AG04450 (cell line): ENCODE measurements at places on chromosomes 13 and 19.

DNA sequence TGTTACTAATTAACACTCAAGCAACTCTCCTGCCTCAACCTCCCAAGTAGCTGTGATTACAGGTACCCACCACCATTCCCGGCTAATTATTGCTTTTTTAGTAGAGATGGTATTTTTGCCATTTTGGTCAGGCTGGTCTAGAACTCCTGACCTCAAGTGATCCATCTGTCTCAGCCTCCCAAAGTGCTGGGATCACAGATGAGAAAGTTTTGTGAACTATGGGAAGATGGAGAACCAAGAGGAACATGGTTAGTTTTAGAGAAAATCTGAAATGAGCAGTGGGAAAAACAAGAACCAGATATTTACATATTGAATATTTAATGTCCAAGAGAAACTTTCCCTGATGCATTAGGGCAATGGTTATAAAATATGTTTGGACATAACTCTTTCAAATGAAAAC is 863.6 kb upstream of the MIR17HG start:
- no peak for DNase-seq

DNA sequence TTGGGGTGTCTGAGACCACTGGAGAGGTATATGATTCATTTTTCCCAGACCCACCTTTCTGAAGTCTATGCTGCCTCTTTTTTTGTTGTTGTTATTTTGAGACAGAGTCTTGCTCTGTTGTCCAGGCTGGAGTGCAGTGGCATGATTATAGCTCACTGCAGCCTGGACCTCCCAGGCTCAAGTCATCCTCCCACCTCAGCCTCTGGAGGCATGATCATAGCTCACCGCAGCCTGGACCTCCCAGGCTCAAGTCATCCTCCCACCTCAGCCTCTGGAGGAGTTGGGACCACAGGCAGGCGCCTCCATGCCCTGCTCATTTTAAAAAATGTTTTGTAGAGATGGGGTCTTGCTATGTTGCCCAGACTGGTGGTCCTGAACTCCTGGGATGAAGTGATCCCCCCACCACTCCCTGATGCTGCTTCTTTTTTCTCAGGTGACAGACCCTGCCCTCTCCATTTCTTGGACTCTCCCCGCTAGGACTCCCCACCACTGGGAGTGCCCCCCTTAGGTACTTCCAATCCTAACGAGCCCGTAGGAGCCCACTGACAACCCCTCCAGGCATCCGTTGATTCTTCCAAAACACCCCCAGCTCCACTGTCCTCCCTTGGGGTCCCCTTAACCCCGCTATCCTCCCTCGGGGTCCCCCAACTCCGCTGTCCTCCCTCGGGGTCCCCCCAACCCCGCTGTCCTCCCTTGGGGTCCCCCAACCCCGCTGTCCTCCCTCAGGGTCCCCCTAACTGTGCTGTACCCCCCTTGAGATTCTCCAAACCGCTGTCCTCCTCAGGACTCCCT is 45.4 kb downstream of the ARHGEF18 start:
- DNase-seq = no peak

- no peak for DNase-seq
Measured at GRCh38 chr19:38441657-38442348, 8.3 kb downstream of the RYR1 start.

DNA sequence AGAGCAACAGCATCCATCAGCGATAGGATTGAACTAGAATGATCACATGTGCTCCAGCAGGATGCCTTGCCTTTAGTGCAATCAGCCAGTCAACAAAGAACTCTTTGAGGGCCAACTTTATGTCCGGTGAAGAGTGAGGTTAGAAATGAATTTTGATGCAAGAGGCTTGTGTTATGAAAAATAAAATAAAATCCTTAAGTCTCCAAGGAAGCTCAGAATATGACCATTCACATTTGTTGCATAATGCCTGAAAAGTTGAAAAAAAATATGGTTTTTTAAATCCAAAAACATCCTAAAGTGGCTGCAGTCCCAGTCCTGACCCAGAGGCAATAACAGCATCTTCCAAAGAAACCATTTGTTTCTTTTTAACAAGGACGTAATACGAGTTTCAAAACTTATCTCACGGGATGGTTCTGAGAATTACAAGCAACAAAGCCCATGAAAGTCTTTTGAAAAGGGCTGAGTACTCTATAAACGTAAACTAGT is 61.3 kb downstream of the DCLK1 start:
- no peak for DNase-seq

- no peak for DNase-seq
Measured at GRCh38 chr19:47378246-47378645, 29.1 kb downstream of the DHX34 start.

DNA sequence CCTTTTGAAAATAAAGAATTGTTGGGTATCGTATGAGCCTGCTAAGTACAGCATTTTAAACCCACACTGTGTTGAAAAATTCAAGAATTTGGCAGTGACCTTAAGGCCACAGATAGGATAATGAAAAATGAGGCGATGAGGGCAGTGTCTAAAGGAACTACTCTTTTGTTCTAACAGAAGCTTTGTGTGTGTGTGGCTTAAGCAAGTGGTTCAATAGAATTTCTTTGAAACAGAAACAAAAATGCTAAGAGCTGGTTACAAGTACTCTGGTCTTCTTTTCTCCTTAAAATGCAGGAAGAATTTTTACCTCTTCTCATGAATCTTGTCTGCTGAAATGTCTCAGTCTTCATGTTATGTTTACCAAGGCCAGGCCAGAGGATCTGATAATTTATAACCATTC is 279.5 kb downstream of the ZNF536 start:
- no peak for DNase-seq

GRCh38 chr19:12721656-12722565 is 1.8 kb downstream of the TNPO2 start:
- DNase-seq = peak; percentile 45

DNA sequence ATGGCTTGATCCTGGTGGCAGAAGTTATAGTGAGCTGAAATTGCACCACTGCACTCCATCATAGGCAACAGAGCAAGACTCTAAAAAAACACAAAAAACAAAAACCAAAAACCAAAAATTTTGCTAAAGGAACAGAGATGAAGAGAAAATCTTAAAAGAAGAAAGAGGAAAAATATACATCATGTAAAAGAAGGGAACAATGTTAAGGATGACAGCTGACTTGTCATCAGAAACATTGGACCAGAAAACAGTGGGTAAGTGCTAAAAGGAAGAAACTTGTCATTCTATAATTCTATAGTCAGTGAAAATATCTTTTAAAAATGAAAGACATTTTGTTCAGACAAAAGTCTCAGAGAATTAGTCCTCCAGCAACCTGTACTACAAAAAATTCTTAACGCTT is 93.8 kb downstream of the WASF3 start:
- no peak for DNase-seq
